ENCODE measurements at places on chromosomes 11 and 22. TPM values are rescaled to one million over a fixed set of nuclear protein-coding genes. Genes with fewer than 3 reads are reported as not detected.

GRCh38 chr11:68273026-68273738 is 1.4 kb upstream of the C11orf24 start:
- DNase-seq = no peak

GRCh38 chr22:30398685-30399680 is 2.2 kb downstream of the SEC14L2 start:
- DNase-seq = no peak

DNA sequence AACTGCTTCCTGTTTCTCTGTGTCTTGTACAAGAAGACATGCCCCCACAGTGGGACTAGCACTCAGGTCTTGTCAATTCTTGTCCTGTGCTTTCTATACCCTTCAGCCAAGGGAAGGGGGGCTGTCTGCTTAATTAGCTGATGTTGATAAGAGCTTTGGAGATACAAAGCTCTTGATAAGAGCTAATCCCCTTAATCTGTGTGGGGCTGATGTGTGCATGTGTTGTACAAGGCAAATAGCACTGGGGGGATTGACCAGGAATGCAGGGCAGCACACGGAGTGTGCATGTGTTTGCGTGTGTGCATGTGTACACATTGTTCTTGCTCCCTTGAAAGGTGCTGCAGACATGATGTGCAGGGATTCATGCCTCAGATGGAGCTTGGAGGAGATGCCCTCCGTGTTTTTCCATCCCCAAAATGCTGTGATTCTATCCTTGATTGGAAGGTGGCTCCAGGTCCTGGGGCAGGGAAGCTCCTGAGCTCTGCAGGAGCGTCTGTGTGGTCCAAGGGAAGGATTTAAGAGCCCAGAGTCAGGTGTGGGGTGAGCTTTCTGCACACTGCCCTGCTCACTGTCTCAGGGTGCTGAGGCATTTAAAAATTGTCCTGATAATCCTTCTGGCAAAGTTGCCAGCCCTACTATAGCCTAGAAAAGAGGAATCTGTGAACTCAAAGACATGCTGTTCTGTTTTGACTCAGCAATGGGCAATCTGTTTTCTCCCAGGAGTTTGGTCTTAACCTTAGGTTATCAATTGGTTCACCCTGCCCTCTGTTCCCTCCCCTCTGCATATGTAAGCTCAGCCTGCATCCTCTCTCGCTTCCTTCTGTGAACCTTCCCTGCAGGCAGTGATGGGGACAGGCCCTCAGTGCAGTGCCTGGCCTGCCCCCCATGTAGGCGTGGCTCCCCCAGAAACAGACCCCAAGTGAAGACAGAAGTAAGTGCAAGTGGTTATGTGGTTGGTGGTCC is 102.0 kb downstream of the GRIK4 start:
- DNase-seq = no peak

CYP2D6 gene
- 0.97 TPM for total RNA-seq

UPK2 gene
- total RNA-seq = not detected
